ENCODE measurements at places on chromosomes 7 and 10.

DNA sequence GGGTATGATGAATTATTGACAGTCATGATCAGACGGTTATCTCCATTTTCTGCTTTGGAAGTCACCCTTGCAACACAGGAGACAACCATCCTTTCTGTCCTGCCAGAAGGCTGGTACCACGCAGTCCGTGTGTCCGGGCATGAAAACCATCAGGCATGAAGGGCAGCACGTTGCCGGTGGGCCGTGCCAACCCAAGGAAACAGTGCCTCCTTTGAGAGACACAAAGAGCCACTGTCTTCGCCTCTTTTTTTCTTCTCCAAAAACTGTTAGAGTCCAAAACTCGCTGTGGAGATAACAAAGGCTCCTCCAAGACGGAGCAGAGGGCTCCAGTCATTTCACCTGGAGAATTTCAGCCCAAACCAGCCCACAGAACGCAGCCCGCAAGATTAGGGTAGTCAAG, 60.4 kb upstream of the ARHGAP21 start:
- DNase-seq, result no peak

DNA sequence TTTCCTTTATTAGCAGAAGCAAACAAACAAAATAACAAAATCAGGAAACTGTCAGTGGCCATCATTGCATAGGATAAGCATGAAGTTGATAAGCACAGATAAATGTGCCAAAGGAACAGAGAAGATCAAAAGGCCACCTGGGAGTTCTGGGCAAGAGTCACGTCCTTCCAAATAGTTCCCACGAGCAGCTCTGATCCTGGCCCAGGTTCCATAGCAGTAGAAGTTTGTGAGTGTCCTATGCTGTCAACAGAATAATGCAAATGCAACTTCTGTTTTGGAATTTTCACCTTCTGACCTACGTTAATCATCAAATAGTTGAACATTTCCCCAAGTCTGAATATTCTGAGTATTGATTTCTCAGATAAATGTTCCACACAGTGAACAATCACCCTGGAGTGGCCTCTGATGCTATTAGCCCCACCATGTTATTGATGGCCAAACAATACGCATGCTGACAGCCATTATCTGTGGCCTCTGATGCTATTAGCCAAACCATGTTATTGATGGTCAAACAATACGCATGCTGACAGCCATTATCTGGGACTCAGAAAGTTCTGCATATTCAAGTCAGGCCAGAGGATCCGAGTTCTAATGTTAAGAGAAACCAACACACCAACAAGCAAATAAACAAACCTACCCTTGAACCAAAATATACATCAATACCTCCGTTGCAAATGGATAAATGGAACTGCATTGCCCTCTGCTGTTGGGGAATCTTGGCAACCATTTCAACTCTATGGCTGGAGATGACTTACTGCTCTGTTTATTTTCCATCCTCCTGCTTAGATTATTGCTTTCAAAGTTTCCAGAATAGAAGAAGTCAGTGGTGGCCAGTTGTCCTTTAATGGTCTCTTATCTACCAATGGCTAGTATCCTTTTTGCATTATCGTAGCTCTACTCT, 63.3 kb downstream of the MRC1 start:
- DNase-seq, result no peak

GRCh38 chr10:84626397-84627087, 298.2 kb downstream of the CCSER2 start:
- DNase-seq, result no peak

DNA sequence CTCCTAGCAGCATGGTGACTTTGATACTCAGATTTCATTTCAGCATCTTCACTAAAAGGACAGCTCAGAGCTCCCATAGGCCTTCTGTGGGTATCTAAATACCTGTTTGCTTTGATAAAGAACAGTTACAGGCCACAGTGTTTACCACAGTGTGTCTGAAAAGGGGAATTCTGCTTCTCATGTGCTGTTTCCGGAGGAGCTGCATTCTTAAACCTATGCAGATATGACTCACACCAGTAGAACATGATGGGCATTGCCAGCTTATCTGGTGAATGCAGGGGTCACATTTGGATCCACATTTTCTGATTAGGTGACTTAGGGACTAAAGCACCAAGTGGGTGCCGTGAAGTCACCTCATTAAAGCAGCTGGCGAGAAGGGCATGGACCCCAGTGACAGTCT, 52.6 kb downstream of the TRRAP start:
- DNase-seq, result no peak

DNA sequence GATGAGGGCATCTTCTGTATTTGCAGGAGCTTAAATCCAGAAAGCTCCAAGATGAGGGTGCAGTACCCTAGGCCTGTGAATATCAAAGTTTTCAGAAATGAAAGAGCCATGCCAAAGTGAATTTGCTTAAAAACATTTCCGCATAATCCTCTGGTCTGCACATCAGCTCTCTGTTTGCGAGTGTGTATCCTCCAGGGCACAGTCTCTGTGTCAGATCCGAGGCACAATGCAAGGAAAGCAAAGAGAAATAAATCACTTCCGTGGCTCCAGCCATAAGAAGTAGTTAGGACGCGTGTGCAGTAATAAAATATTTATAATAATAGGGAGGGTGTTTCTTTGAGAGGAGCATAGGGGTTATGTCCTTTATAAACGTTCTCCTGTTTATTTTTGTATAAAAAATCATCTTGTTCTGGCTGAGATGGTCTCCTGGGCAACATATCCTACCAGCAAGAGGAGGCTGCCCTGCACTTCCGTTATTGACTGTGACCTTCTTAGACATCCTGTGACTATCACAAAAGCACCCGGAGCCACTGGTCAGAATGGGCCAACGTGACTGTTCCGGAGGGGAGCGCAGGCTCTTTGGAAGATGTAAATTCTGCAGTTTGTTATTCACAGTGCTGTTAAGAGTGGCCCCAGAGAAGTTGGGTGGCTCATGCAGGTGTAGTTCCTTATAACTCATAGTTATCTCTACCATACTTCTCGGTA, 667.6 kb upstream of the FOXK1 start:
- DNase-seq, result no peak
